Activated CD8-positive, alpha-beta memory T cell treated with anti-CD3 and anti-CD28 coated beads, Interleukin-2, amount 10 ng/mL, durations not matched to agents 7 days and 5 days (primary cell): ENCODE measurements at places on chromosomes 3 and 15. TPM values are rescaled to one million over a fixed set of nuclear protein-coding genes. Genes with fewer than 3 reads are reported as not detected.

CLDN1 gene
- not detected for total RNA-seq

SCAANT1 gene
- total RNA-seq = not detected

CMSS1 gene
- total RNA-seq = 57.2 TPM

CCR3 gene
- total RNA-seq = 1.4 TPM

SRGAP3 gene
- total RNA-seq = 2.8 TPM

ZNF385D gene
- total RNA-seq = not detected

ISLR gene
- not detected for total RNA-seq

POU1F1 gene
- not detected for total RNA-seq

VEPH1 gene
- total RNA-seq = not detected

SERPINI1 gene
- 3.0 TPM for total RNA-seq

SMAD6 gene
- total RNA-seq = 0.29 TPM

LRRN1 gene
- 0.21 TPM for total RNA-seq

GRCh38 chr15:81239190-81239589 lies 42.5 kb downstream of the IL16 start:
- no peak for DNase-seq
- no peak overlapping the region for H3K4me3 ChIP-seq
- H3K27ac ChIP-seq = no peak overlapping the region
- no peaks in the 10 kb centered on the region for H3K36me3 ChIP-seq
- peaks cover 5% of the 10 kb centered on the region for H3K27me3 ChIP-seq
- H3K4me1 ChIP-seq = no peaks in the 10 kb centered on the region

DNA sequence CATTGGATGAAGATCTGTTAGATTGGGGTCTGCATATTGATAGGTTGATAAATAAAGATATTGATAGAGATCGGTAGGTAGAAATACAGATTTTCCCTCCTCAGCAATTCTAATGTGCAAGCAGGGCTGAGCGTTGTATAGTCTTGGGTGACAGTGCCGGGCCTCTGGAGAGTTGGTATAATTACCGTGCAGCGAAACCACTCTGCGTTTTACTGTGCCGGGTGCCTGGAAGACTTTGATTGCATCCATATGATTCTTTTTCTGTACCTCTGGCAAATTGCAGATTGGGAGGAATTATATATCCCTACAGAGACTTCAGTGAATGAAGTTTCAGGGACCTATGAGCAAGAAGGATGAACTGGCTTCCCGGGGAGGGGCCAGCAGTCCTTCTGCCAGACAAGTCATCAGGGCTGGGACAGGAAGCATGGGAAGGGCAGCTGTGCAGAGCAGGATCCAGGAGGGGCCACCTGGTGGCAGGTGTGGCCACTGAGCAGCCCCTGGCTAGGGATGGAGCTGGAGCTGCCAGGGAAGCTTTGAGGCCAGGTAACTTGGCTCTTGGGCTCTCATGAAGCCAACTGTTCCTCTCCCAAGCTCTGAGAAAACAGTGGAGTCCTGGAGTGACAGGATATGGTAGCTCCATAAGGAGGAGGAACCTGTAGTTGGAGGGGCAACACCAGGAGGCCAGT lies 132.5 kb downstream of the APBA2 start:
- H3K4me1 ChIP-seq = peaks cover 12% of the 10 kb centered on the region
- H3K27ac ChIP-seq = no peak overlapping the region
- no peaks in the 10 kb centered on the region for H3K36me3 ChIP-seq

GRCh38 chr3:40805456-40805855 lies 280.7 kb downstream of the ZNF621 start:
- DNase-seq = no peak
- no peaks in the 10 kb centered on the region for H3K36me3 ChIP-seq
- no peaks in the 10 kb centered on the region for H3K4me1 ChIP-seq
- no peak overlapping the region for H3K4me3 ChIP-seq
- H3K27ac ChIP-seq = no peak overlapping the region

DNA sequence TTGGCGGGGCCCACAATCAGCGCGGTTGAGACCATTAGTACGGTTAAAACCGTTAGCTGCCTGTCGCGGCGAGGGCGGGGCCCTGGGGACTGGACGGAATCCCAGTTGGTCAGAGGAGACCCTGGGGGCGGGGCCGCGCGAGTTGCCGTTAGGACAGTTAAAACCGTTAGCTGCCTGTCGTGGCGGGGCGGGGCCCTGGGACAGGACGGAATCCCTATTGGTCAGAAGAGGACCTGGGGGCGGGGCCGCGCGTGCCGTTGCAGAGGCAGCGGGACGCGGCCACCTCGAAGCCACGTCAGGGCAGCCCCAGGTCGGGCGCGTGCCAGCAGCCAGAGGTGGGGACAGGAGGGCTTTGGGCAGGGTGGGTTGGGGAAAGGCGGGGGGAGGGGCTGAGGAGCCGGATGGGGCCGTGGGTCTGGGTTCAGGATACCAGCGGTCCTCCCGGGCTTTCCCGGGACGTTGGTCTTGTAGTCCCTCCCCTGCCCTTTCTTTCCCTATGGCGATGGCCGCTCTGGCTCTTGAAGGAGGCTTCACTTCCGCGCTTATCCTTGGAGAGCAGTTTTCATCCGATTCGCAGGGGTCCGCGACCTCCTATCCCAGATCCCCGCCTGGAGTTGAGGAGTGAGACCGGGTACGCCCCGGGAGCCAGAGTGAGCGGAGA lies 28.0 kb downstream of the KLHDC8B start:
- no peak overlapping the region for H3K4me3 ChIP-seq
- H3K27ac ChIP-seq = no peak overlapping the region
- no peaks in the 10 kb centered on the region for H3K4me1 ChIP-seq
- H3K36me3 ChIP-seq = no peaks in the 10 kb centered on the region
- peaks cover 14% of the 10 kb centered on the region for H3K27me3 ChIP-seq

DNA sequence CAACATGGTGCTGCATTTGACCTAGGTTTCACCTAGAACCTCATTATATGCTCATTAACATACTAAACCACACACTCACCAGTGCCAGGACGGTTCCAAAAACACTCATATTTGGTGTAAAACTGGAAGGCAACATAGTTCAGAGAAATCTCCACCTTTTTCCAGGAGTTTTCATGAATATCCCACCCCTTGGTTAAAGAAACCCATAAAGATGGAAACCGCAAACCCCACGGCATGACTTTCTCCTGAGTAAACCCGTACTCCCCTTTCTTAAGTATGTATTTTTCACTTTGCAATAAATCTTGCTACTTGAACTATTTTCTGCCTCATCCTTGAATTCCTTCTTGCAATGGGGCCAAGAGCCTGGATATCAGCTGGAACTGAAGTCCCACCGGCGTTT lies 379.3 kb downstream of the MAGI1 start:
- H3K4me3 ChIP-seq = no peak overlapping the region
- no peaks in the 10 kb centered on the region for H3K27me3 ChIP-seq
- H3K27ac ChIP-seq = no peak overlapping the region
- no peaks in the 10 kb centered on the region for H3K36me3 ChIP-seq

- H3K27me3 ChIP-seq = peaks cover 12% of the 10 kb centered on the region
- no peak for DNase-seq
- no peaks in the 10 kb centered on the region for H3K36me3 ChIP-seq
Measured at GRCh38 chr15:88954431-88955277, 41.5 kb upstream of the MFGE8 start.

GRCh38 chr3:72505539-72506405 lies 342.5 kb downstream of the SHQ1 start:
- no peak for DNase-seq
- peaks cover 1% of the 10 kb centered on the region for H3K36me3 ChIP-seq
- H3K27ac ChIP-seq = no peak overlapping the region
- peaks cover 9% of the 10 kb centered on the region for H3K4me1 ChIP-seq

DNA sequence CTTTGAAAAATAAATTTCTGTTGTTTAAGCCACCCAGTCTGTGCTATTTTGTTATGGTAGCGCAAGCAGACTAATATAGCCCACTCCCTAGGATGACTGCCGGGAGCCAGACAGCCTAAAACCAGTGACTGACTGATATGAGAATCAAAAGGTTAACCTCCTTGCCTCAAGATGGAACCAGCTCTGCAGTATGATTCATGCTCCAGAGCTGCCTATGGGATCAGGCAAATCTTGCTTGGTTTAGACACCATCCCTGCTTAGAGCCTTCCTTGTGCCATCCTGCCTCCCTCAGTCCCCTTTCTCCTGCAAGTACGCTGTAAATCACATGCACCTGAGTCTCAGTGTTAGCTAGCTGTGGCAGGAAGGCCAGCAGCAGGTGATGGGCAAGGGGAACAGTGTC lies 39.3 kb downstream of the TRANK1 start:
- no peak for DNase-seq
- H3K4me1 ChIP-seq = peaks cover 63% of the 10 kb centered on the region
- no peak overlapping the region for H3K4me3 ChIP-seq
- peaks cover 41% of the 10 kb centered on the region for H3K36me3 ChIP-seq

- peaks cover 33% of the 10 kb centered on the region for H3K27me3 ChIP-seq
- no peak within 1 kb of the TSS for H3K27ac ChIP-seq
- H3K36me3 ChIP-seq = no peaks in the 10 kb centered on the region
- DNase-seq = no peak
- H3K4me3 ChIP-seq = no peak within 1 kb of the TSS
Measured at GRCh38 chr15:74202452-74203401, at the start of gene STRA6. STRA6 (minus strand) TSS chr15:74202787; CDS start chr15:74202267, 520 bp downstream.

DNA sequence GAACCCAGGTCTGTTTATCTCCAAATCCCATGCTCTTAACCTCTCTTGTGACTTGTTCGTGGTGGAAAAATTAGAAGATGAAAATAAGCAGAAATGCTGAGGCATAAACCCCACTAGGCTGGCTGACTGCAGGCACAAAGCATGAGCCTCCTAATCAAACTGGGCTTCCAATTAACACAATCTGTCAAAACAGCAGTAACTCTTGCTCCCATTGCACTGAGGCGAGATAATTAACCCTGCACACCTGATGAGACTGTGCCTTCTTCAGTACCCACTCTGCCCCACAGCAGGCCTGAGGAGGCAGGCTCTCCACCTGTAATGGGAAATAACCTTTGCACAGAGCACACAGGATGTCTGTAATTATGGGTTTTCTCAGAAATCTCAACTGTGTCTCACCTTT lies 284.4 kb upstream of the WNT5A start:
- H3K4me1 ChIP-seq = no peaks in the 10 kb centered on the region
- no peaks in the 10 kb centered on the region for H3K36me3 ChIP-seq
- H3K4me3 ChIP-seq = no peak overlapping the region
- no peak overlapping the region for H3K27ac ChIP-seq
- no peak for DNase-seq

GRCh38 chr3:26840272-26840870 lies 217.8 kb downstream of the LRRC3B start:
- DNase-seq = no peak
- no peaks in the 10 kb centered on the region for H3K36me3 ChIP-seq
- no peak overlapping the region for H3K4me3 ChIP-seq

- DNase-seq = no peak
- H3K36me3 ChIP-seq = no peaks in the 10 kb centered on the region
- H3K27me3 ChIP-seq = no peaks in the 10 kb centered on the region
- H3K27ac ChIP-seq = no peak overlapping the region
- H3K4me1 ChIP-seq = no peaks in the 10 kb centered on the region
Measured at GRCh38 chr3:30914696-30915095, 20.2 kb upstream of the GADL1 start.

GRCh38 chr3:48388966-48389365 lies 16.9 kb downstream of the FBXW12 start:
- no peaks in the 10 kb centered on the region for H3K36me3 ChIP-seq
- DNase-seq = no peak
- H3K4me3 ChIP-seq = no peak overlapping the region
- no peak overlapping the region for H3K27ac ChIP-seq
- no peaks in the 10 kb centered on the region for H3K4me1 ChIP-seq
- H3K27me3 ChIP-seq = peaks cover 52% of the 10 kb centered on the region

DNA sequence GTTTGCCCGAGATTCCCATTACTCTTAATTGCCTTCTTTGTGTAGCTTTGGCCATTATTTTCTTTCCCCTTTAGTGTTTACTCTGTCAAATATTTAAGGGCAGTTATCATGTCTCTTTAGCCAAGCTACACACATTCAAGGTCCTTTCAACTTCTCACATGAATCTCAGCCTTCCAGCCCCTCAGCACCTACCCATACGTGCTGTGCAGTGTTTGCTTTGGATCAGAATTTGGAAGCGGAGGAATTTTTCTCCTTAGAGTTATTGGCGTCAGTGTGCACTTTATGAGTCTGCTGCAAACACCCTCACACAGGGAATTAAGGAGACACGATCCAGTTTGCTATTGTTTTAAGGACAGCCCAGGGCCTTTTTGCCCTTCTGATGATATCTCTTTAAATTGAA lies 231.6 kb downstream of the CACNA2D3 start:
- no peak overlapping the region for H3K27ac ChIP-seq
- H3K4me1 ChIP-seq = no peaks in the 10 kb centered on the region
- H3K27me3 ChIP-seq = no peaks in the 10 kb centered on the region
- no peak for DNase-seq
- H3K4me3 ChIP-seq = no peak overlapping the region

DNA sequence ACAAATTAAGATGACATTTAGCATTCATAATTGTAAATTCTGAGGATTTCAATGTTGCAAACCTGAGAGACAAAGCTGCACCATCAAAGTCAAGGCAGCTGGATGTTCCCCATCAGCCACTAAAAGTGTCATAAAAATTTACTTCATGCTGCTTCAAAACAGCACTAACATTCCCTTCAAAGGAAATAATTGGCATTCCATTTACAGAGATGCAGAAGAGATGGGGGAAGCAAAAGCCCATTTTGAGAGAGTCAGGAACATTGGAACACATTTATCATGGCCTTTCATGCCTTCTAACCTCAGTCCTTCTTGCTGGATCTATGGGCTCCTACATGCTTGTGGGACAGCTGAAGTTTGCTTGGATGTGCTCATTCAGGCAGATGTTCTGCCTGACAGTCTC lies 6.4 kb upstream of the TMEM158 start:
- H3K27me3 ChIP-seq = peaks cover 45% of the 10 kb centered on the region
- DNase-seq = no peak
- no peak overlapping the region for H3K27ac ChIP-seq
- no peak overlapping the region for H3K4me3 ChIP-seq
- peaks cover 2% of the 10 kb centered on the region for H3K36me3 ChIP-seq

DNA sequence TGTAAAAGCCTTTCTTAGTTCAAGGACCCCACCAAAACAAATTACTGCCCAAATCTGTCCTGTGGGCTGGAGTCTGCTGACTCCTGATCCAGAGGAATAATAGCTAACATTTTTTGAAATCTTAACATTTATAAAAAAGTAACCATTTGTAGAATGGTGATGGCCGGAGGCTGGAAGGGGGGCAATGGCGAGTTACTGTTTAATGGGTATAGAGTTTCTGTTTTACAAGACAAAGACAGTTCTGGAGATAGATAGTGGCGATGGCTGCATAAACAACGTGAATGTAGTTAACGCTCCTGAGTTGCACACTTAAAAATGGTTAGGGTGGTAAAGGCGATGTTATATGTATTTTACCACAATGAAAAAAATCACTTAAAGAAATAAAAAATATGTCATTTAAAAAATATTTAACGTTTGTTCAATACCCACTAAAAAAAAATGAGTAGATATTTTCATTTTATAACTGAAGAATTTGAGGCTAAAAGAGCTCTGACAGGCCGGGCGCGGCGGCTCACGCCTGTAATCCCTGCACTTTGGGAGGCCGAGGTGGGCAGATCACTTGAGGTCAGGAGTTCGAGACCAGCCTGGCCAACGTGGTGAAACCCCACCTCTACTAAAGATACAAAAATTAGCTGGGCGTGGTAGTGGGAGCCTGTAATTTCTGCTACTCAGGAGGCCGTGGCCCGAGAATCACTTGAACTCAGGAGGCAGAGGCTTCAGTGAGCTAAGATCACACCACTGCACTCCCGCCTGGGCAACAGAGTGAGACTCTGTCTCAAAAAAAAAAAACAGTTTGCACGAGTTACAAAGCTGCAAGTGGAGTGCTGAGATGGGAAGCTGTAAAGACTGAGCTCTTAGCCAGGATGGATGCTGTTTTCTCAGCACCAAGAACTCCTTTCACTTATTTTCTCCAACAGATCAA lies 37.6 kb downstream of the IGF2BP2 start:
- no peaks in the 10 kb centered on the region for H3K4me1 ChIP-seq
- H3K27ac ChIP-seq = no peak overlapping the region
- H3K36me3 ChIP-seq = no peaks in the 10 kb centered on the region
- no peak overlapping the region for H3K4me3 ChIP-seq
- H3K27me3 ChIP-seq = peaks cover 28% of the 10 kb centered on the region

GRCh38 chr3:125058529-125058928 lies 2.7 kb upstream of the HEG1 start:
- H3K4me3 ChIP-seq = no peak overlapping the region
- peaks cover 35% of the 10 kb centered on the region for H3K27me3 ChIP-seq
- DNase-seq = no peak
